ENCODE measurements at places on chromosomes 3 and 15.

GRCh38 chr3:142268426-142268825 lies 43.0 kb upstream of the GK5 start:
- no peak for DNase-seq

GRCh38 chr3:176872771-176873209 lies 324.5 kb downstream of the TBL1XR1 start:
- peak; percentile 60 for DNase-seq

GRCh38 chr15:94353488-94353820 lies 122.1 kb downstream of the MCTP2 start:
- DNase-seq: no peak

- no peak for DNase-seq
Measured at GRCh38 chr15:53072077-53072476, 281.9 kb upstream of the ONECUT1 start.

DNA sequence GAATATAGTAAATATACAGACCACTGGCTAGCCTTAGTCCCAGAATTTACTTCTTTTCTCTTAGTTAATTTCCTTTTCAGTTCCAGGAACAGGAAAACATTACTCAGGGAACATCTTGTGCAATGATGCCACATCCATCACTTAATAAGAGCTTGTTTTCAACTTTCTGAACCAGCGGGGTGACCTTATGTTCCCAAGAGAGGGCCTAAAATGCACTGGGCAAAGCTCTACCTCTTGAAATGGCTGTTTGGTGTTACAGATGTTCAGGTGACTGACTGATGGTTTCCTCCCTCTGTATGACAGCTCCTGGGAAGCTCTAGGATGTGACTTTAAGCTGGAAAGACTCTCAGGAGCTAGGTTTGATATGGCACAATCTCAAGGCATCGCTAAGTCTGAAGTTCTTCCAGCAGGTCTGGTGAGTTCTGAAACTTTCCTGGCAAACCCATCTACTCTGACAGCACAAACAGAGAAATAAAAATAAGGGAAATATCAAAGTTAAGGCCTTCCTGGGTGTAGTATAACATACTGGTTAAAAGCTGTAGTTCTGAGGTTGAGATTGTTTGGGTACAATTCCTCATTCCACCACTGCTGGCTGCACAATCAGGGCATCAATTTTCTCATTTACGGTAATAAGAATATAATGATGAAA lies 98.6 kb downstream of the ZIC1 start:
- no peak for DNase-seq

GRCh38 chr15:66625974-66626373 lies 60.2 kb upstream of the LCTL start:
- no peak for DNase-seq
